ENCODE measurements at places on chromosomes 3 and 15.

- DNase-seq: no peak
These were observed 284.5 kb downstream of the CHL1 start for GRCh38 chr3:481111-481510.

DNA sequence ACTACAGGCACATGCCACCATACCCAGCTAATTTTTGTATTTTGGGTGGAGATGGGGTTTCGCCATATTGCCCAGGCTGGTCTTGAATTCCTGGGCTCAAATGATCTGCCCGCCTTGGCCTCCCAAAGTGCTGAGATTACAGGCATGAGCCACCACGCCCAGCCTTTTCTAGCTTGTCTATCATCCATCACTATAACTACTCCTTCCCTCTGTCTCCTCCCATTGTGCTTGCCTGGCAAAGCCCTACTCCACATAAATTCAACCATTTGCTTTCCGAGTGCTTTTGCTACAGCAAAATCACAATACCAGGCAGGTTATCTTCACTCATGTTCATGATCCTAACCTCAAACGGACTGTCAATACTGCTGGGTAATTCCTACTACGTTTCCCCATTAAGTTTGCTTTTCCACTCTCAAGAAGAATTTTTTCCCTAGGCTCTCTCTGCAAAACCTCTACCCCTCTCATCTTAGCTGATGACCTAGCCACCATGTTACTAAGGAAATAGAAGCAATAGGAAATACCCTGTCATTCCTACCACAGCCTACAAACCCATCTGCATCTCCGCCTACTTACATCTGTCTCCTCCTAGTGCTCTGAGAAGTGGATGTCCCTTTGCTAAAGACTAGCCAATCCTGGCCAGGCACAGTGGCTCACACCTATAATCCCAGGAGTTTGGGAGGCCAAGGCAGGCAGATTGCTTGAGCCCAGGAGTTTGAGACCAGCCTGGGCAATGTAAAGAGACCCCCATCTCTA is 64.5 kb downstream of the RBPMS2 start:
- no peak for DNase-seq

GRCh38 chr15:71713191-71713809 is 97.1 kb upstream of the NR2E3 start:
- no peak for DNase-seq

GRCh38 chr3:106277731-106278130 is 408.9 kb upstream of the CBLB start:
- DNase-seq: no peak

DNA sequence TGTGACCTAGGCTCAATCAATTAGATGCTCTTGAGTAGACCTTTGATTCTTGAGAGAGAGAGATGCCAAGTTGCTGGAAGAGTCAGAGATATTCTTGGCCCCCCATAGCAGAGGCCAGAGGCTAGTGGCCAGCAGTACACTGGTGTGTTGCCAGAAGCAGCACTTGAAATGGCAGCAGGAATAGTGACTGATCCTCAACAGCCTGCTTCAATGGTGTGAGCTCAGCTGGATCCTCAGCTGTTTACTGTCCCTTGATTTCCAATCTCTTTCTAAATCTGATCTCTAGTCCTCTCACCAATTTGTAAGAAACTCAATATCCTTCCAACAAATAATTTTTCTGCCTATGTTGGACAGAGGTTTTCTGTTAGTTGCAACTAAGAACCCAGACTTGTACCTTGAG is 170.3 kb upstream of the CCDC54 start:
- DNase-seq: no peak

GRCh38 chr3:87268646-87269211 is 7.7 kb downstream of the POU1F1 start:
- DNase-seq: no peak

DNA sequence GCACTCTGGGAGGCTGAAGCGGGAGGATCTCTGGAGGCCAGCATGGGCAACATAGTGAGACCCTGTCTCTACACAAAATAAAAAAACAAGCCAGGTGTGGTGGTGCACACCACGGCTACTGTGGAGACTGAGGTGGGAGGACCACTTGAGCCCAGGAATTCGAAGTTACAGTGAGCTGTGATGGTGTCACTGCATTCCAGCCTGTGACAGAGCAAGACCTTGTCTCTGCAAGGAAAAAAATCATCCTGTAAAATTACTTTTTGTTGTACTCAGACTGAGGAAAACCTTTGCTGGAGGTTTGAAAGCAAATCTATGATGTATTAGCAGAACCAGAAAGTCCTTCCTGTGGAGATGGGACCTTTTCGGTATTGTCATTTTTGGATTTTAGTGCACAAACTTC is 63.3 kb downstream of the ATP1B3 start:
- DNase-seq: no peak

DNA sequence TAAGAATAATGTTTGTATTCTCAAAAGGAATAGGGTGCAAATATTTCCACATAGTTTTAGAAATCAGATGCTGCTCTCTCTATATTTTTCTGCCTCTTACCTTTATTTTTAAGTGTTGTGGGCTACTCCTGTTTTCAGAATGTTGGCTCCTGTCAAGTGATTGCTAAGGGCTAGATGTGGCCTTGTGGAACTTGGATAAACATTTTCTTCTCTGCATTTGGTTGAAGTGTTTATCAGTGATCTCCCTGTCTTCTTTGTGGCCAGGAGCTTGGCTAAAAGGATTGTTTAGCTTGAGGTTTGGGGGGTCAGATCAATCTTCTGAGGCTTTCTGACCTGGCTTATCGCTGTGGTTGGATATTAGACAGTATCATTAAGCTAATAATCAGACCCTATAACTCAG is 112.6 kb downstream of the TCF12 start:
- no peak for DNase-seq

DNA sequence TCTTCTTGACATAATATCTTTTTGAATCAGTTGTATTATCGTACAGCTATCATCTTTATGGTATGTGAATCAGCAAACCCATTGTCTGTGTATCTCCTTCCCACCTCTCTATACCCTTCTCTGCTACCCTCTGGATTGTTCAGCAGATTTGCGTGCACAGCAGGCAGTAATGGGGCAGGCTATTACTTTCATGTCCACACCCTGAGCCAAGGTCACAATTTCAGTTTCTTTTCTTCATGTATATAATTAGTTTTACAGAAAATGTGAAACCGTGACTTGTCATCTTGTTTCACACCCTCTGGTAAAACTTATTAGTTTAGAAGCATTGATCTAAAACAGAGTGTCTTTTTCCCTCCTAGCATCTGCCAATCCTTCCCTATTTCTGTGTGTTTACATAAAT is 770.4 kb upstream of the SEMA6D start:
- DNase-seq: no peak

GRCh38 chr3:85627932-85628331 is 669.1 kb downstream of the CADM2 start:
- no peak for DNase-seq

- no peak for DNase-seq
These were observed 4.8 kb upstream of the SLC9C1 start for GRCh38 chr3:112298781-112299180.

- peak; percentile 7 for DNase-seq
These were observed 91.5 kb downstream of the ITPR1 start for GRCh38 chr3:4584456-4585249.

- no peak for DNase-seq
These were observed 24.4 kb upstream of the SSUH2 start for GRCh38 chr3:8669019-8669418.

GRCh38 chr3:14512281-14512941 is 27.7 kb downstream of the GRIP2 start:
- peak; percentile 20 for DNase-seq

DNA sequence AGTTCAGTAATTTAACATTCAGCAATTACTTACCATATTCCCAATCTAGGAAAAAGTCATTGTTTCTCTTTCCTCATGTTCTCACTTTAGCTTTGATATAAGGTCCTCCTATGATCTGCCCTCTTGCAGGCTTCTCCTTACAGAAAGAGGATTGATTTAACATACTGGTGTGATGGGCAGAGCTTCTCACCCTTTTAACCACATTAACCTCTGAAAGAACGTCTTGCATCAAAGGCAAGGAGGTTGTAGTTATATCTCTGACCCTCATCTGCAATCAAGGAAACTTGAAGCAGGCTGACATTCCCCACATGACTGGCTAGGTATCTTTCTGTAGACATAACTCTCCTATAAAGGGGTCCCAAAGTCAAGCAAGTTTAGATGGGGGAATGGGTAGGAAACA is 39.5 kb downstream of the BTLA start:
- no peak for DNase-seq

DNA sequence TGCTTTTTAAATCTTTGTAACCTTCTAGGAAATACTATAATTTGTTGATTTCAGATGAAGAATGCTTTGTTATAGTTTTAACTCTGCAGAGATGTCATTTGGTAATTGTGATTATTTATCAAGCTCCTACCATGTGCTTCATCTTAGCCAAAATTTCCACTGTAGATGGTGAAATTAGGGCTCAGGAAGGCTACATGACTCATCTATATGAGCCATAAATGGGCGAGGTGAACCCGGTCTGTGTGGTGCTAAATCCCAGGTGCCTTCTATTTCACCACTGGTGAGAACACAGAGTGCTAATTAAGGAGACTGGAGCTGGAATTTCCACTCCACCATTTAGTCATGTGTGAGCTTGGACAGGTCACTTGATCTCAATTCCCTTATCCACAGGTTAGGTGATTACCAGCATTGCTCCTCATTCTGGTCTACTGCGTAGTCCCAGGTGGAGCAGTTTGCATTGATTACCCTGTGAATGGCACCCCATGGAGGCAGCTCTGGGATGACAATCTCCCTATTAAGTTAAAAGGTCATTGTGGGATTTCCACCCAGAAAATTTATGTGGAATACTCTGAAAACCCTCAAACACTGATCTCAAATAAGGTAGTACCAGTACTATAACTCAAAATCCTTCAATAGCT is 2.8 kb upstream of the CCR3 start:
- DNase-seq: no peak

- no peak for DNase-seq
These were observed 124.9 kb upstream of the PRR20G start for GRCh38 chr3:127412578-127413317.

- DNase-seq: no peak
These were observed 337.5 kb downstream of the MFSD1 start for GRCh38 chr3:159139326-159139725.

DNA sequence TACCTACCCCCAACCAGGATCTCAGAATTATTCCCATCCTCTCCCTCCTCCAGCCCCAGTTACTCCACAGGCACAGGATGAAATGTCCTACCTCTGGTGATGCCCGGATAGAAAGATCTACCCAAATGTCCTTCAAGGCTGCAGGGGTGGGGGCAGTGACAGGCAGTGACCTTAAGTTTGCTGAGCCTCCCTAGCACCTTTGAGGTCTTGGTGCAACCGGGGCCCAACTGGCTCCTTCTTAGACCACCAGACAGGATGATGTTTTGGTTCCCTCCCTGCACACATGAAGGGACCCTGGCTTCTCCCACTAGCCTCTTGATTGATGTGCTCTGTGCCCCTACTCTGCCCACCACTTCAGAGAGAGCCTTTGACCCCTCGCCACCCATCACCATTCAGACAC is 36.4 kb downstream of the EXOG start:
- DNase-seq: no peak

DNA sequence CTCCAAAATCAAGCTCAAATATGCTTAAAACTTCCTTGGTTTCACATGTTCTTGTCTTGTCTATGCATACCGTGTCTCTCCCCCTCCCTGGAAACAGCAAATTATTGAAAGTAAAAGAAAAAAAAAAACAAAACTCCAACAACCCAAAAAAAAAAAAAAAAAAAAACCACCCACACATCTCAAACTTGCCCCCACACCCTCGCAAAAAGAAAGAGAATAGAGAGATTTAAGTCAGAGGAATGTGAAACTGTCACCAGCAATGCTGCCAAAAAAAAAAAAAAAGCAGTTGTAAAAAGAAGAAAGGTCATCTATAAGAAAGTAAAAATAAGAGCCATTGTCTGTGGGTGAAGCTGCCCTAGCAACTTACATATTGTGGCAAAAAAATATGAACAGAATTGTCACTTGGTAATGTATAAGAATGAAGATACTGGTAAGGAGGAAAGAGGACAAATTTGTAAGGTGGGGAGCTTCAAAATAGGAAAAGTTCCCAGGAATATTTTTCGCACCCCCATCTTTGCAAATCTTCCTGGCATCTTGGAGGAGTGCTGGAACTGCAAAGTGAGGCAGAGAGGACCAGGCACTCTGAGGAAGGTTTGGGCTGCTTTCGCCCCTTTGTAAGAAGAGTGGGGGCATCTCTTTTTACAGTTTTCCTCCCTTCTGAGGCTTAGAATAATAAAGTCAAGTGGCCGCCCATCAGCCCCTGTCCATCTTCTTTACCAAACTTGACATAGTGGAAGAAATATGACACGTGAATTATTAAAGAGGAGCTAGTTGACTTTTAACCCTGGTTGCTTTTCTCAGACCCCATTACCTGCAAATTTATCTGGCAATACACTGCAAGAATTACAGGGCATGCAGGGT is 81.8 kb downstream of the NR2F2 start:
- no peak for DNase-seq

DNA sequence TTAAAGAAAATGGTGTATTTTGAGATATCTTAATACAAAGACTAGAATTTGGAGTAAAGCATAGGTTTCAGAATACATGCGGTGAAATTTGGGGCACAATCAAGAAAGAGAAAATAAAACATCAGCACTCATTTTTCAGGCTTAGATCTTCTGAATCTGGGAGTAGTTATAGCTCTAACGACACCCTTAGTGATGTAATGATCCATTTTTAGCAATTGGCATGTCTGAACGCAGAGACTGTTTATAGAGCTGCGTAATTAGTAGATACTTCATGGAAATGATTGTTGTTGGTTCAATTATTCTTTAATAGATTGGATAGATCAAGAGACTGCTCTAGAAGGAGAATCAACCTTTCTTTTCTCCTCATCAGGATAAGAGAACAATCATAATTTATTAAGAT is 47.5 kb upstream of the SNRK start:
- no peak for DNase-seq

- no peak for DNase-seq
These were observed 36.9 kb upstream of the C15orf39 start for GRCh38 chr15:75164625-75165350.

DNA sequence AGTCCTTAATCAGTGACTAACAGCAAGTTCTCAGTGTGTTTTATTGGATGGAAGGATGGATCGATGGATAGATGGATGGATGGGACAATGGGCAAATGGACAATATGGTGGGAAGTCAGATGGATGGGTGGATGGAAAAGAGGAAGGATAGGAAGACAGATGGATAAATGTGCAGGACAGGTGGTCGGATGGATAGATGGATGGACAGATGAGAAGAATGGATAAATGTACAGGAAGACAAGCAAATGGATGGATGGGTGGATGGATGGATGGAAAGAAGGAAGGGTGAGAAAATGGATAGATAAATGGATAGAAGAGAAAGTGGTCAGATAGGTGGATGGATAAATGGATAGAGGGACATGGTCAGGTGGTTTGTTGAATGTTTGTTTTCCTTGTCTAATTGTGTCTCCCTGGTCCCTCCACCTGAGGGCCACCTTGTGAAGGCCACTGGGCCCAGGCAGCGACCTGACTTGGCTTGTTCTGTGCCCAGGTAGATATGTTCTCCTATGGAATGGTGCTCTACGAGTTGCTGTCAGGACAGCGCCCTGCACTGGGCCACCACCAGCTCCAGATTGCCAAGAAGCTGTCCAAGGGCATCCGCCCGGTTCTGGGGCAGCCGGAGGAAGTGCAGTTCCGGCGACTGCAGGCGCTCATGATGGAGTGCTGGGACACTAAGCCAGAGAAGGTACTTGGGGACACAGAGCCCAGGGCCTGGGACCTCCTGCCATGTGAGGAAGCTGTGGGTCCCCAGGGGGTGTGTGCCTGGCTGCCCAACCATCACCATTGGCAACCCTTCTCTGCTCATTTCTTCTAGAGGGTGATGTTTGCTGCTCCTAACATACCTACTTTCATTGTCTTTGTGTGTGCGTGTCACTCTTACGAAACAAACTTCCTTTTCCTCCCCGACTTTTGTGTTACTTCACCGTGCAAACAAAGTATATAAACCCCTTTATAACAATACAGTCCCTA is 137.5 kb downstream of the LRRK1 start:
- DNase-seq: no peak
